Neural crest cell (in vitro differentiated cells): ENCODE measurements at places on chromosomes 3 and 15. TPM values are rescaled to one million over a fixed set of nuclear protein-coding genes. Genes with fewer than 3 reads are reported as not detected.

Gene GPR15
- not detected in 2 replicates for total RNA-seq

Gene FILIP1L
- total RNA-seq = 9.8 TPM in 2 replicates

Gene HRG
- total RNA-seq = not detected in 2 replicates

Gene MOBP
- not detected in 2 replicates for total RNA-seq

GRCh38 chr3:197149-197827 is 725 bp downstream of the CHL1 start:
- peaks cover 6% of the 10 kb centered on the region for H3K4me1 ChIP-seq
- no peak overlapping the region for H3K27ac ChIP-seq
- no peak overlapping the region for H3K4me3 ChIP-seq

- DNase-seq = peak; percentile 86
- H3K36me3 ChIP-seq = peaks cover 21% of the 10 kb centered on the region
- H3K4me1 ChIP-seq = peaks cover 17% of the 10 kb centered on the region
- peak within 1 kb of the TSS; percentile 91 for H3K4me3 ChIP-seq
These were observed at the start of gene RPL39L for GRCh38 chr3:187139126-187139894. RPL39L (minus strand) TSS chr3:187139496; CDS start chr3:187121300, 18,196 bp downstream.

GRCh38 chr3:94098452-94098851 is 35.6 kb downstream of the NSUN3 start:
- H3K4me3 ChIP-seq = no peak overlapping the region
- H3K27ac ChIP-seq = peak overlapping the region; percentile 5

DNA sequence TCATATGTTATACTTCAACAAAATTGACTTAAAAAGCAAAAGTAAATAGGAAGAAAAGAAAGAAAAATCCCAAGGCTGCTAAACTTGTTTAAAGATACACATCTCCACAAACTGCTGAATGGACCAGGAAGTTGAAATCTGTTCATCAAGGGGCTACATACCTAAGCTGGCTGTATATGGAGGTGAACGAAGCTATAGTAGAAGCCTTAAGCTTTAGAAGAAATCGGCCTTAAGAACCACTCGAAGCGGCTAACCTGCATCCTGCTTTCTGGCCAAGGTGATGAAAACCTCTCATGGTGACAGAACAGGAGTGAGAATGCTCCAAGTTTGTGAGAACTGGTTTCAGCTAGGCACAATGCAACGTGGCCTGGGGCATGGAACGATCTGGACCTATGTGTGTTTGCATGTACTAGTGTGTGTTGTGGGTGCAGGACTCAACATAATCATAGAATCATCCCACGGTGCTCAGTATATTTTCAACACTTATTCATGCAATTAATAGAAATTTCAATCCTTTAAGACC is 31.3 kb upstream of the SPTBN5 start:
- no peaks in the 10 kb centered on the region for H3K36me3 ChIP-seq
- H3K4me1 ChIP-seq = peaks cover 33% of the 10 kb centered on the region
- H3K27me3 ChIP-seq = no peaks in the 10 kb centered on the region
- H3K27ac ChIP-seq = no peak overlapping the region
- DNase-seq = no peak
- no peak overlapping the region for H3K4me3 ChIP-seq

GRCh38 chr3:169150920-169151319 is 512.6 kb downstream of the MECOM start:
- no peaks in the 10 kb centered on the region for H3K36me3 ChIP-seq
- peaks cover 46% of the 10 kb centered on the region for H3K4me1 ChIP-seq
- no peak overlapping the region for H3K27ac ChIP-seq
- H3K27me3 ChIP-seq = peaks cover 69% of the 10 kb centered on the region
